ENCODE measurements at places on chromosomes 2 and 18.

DNA sequence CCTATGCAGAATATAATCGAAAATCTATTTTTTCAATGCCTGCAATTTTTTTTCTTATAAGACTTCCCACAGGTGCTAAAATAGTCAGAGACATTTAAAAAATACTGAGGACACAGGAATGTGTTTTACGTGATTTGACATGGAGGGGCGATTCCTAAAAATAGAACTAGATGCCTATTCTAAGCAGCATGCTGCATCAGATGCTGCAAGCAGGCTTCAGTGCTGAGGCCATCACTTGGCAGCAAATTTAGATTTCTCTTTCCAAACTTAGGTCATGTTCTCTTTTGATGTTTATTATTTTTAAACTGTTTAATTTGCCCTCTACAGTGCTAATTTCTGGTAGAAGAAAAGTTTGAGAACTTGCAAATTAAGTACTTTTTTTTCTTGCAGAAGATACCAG, 43.7 kb upstream of the NCK2 start:
- no peak for DNase-seq

GRCh38 chr18:21897811-21898210, 157.2 kb downstream of the MIB1 start:
- peak; percentile 18 for DNase-seq

DNA sequence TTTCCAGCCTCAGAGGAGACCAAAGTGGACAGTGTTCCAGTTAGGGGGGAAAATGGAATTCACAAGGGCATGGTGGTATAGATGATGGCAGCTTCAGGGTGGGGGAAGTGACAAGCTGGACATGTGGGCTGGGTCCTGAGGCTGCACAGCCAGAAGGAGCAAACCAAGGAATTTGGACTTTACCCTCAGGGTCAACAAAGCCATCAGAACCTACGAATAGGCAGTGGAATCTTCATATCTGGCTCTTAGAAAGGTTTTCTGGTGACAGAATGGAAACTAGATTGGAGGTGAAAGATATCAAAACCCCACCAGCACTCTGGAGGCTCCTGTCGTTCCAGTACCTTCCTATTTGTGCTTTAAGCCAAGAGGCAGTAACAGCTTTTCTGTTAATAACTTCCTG, 127.1 kb downstream of the SETBP1 start:
- no peak for DNase-seq

- DNase-seq: no peak
These were observed 460.8 kb downstream of the RNF144A start for GRCh38 chr2:7377916-7378569.

GRCh38 chr2:134892282-134893035, 26.2 kb upstream of the CCNT2 start:
- DNase-seq: no peak

Measured in GM18507 (cell line).